ENCODE measurements at places on chromosomes 5 and 9.

GRCh38 chr5:40999966-41000365, 71.2 kb downstream of the MROH2B start:
- no peak for DNase-seq

GRCh38 chr5:177982072-177982727, 13.8 kb downstream of the PROP1 start:
- DNase-seq: peak; percentile 13

- no peak for DNase-seq
Measured at GRCh38 chr5:123147128-123147715, 58.2 kb downstream of the PRDM6 start.

- no peak for DNase-seq
Measured at GRCh38 chr5:148632255-148633066, 21.9 kb downstream of the HTR4 start.

DNA sequence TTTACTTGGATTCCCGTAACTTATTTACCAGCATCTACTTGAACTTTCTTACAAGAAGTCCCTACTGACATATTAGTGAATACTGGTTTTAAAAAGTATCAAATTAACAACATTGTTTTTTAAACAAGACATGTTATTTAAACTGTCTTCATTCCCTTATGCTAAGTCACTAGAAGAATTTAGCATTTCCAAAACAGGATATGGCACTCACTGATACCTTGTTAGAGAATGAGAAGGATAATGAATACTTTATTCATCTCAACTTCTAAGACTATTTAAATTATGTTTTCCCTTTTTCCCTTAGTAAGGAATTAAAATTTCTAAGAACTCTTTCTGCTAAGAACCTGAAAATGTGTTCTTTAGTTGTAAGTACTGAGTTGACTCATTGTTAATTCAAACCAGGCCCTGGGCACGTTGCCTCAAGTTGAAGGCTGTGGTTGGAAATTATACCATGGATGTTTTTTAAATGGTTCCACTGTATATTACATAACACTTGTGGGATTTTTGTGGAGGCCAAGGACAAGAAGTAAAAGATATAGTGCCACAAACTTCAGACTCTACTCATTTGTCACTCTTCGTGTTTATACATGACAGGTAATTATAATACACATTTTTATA, 219.0 kb upstream of the EDIL3 start:
- DNase-seq: peak; percentile 81

DNA sequence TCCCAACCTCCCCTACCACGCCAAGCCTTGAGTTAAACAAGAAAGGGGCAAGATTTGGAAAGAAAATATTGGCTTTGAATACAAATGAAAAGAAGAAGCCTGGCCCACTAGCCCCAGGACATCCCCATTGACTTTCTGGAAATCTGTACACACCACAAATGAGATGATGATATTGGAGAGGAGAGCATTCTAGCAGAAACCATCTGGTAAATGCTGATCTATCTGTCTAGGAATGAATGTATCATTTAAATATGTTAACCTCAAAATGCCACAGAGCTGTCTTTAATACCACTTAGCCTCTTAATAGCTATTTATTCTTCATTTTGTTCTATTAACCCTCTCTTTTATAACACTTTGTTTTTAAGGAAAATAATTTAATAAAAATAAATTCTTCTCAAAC, 270.2 kb upstream of the PDE4D start:
- no peak for DNase-seq

- no peak for DNase-seq
Measured at GRCh38 chr9:106982636-106983035, 119.7 kb downstream of the ZNF462 start.

DNA sequence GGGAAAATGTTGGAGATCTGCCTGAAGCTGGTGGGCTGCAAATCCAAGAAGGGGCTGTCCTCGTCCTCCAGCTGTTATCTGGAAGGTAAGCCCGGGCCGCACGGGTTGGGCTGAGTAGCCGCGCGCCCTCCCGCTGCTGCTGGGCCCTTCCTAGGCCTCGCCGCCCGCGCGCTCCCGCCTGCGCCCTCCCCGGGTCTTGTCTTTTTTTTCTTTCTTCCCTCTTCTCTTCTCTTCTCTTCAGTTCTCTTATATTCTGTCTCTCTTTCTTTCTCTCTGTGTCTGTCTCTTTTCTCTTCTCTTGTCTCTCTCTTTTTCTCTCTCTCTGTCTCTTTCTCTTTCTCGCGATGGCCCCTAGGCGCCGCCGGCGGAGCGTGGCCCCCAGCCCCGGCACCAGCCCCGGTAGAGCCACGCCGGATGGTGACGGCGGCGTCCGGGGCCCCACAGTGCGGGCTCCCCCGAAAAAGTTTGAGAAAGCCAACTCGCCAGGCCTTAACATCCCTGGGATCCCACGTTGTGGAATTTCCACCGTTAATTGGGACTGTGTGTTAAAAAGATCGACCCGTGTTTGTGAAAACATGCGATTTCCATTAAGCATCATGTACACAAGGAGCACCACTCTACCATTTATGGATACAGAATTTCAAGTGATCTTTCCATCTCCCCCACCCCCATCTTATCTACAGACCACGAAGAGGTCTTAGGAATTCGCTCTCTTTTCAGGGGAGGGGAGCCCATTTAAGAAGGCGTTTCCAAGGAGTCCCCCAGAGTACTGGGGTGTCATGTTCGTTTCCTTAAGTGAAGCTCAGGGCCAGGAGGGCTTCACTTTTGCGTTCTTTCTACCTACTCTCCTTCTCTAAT, 616 bp downstream of the ABL1 start:
- DNase-seq: no peak

DNA sequence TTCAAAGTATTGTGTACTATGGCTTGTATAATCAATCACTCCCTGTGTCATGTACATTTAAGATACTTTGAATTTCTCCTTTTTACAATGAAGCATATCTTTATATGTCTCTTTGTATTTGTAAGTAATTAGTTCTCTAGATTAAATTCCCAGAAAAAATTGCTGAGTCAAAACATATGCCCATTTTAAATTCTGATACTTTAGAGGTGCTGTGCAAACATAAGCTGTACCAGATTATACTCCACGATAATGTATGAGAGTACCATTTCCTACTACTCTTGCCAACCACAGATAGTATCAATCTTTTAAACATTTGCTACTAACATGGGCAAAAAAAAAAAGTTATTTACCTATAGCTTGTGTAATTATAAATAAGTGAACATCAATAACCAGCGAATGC, 18.3 kb downstream of the DCAF10 start:
- no peak for DNase-seq

- no peak for DNase-seq
Measured at GRCh38 chr9:17578911-17579793, at the start of gene SH3GL2. TSS of gene SH3GL2 (plus strand) at chr9:17579066.

Data from MV-4-11 (cell line).